ENCODE measurements at places on chromosomes 11 and 22.

DNA sequence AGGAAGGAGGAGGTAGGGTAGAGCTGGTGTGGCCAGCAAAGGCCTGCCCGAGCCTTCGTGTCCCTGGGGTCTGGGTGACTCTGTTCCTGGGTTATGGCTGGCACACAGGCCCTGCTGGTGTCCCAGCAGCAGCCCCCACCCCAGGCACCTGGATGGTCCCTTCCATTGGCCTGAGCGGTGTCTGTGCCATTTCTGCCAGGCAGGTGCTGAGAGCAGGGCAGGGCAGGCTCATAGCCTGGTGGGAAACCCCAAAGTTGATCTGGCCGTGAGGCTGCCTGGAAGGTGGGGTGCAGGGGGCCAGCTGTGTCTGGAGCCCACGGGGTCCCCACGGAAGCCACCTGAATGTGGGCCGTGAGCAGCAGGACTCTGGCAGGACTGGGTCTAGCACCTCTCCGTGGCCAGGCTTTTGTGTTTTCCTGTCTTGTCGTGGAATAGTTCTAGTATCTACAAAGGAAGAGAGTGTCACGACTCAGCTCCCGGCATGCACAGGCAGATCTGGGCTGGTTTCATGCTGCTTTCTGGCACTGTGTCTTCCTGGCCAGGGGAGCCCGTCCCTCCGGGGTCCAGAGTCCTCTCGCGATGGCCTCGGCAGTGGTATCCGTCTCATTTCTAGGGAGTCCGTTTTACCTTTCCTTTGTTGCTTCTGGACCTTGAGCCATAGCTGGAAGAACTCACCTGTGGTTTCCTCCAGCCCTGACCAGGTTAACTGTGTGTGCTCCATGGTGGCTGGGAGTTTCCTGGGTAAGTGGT lies 83.7 kb downstream of the KCNQ1 start:
- DNase-seq: no peak

- DNase-seq: no peak
Measured at GRCh38 chr22:40721266-40721665, 42.0 kb downstream of the MCHR1 start.

DNA sequence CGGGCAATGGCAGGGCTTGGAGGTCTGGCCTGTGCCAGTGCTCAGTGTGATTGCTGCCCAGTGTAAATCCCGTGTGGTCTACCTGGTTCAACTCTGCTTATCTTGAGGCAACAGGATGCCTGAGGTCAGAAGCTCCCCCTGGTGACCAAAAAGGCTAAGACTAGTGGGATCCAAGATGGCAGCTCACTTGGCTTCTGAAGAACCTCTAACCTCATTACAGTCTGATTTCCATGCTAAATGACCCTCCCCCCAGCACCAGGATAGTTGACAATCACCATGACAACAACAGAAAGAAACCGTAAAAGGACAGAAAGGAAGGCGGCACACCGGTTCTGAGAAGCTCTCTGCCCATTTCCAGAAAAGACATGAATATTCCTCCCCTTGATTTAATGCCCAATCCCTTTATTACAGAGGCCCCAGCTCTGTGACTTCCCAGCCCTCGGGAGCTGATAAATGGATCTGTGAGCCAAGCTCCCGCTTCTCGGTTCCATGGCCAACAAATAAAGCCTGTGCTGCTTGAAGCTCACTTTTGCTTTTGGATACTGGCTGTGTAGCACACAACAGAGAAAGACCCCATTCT lies 398.4 kb downstream of the CTTN start:
- no peak for DNase-seq

- DNase-seq: no peak
Measured at GRCh38 chr22:31398231-31398630, 1.2 kb upstream of the DRG1 start.

DNA sequence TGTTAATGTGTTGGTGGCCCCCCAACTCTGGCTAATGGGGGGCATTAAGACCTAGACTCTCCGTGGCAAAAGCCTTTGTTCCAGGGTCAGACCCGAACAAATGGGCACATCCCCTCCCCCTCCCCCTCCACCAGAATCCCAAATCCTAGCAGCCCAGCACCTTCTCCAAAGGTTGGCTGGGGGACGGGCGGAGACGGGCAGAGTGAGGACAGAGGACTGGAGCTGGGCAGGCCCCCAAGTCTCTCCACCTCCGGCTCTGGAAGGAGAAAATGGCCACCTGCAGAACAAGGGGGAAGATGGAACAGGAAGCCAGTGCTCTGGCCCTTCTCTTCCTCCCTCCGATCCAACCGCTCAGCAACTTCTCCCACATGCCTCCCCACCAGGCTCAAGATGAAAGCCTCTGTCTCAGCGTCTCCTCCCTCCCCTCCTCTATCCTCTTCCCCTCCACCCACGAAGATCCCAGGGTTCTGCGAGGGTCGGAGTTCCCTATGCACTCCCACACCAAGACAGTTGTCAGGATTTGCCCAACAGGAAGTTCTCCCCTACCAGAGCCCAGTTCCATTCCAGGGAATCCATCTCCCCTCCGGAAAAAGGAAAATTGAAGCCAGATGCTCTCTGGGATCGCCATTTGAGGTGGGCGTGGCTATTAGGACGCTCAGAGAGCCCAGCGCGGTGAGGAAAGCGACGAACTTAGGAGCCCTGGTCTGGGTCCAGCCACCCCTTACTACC lies 20.1 kb downstream of the ADA2 start:
- DNase-seq: no peak

GRCh38 chr11:91394073-91394726 lies 830.4 kb upstream of the FAT3 start:
- no peak for DNase-seq
